ENCODE measurements at places on chromosomes 5 and 9.

DNA sequence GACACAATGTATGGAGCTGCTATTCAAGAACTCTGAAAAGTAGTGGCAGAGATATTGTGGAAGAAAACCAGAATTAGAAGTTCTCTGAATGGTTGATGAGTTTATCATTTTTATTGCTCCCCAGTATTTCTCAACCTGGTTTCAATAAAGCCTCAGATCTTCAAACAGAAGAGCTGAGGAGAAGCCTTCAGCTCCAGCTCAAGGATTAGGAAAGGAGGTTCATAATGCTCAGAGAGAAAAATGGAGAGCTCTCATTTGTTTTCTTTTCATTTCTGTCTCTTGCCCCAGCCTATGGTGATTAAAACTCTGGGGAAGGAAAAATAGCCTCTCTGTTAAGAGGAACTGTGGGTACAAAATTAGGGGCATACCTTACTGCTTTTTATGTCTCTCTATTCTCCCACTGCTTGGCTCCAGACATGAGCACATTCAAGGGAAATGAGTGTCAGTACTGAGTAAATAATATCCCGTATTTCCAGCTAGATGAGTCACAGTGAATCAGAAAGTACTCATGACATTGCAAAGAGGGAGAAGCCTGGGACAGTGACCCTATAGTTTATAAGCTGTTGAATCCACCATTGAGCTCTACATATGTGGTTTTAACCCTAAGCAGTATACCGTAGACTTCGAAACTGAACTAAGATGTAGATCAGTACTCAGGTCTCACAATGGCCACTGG, 138.1 kb downstream of the EMB start:
- DNase-seq = no peak

DNA sequence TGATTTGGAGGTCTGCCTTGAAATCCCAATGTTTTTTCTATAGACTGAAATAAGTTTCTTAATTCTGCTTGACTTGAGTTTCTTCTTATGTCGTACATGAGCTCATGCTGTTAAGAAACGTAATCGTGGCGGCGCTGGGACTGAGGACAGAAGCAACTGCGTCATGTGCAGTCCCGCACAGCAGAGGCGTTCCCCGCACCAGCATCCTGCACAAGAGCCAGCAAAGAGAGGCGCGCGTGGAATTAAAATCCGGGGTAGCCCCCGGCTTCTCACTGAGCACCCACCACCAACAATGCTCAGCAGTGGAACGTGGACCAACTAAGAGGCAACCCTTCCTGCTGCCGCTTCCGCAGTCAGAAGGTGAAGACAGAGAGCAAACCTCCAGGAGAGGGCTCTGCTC, 496.2 kb upstream of the ADAMTS16 start:
- DNase-seq = no peak

DNA sequence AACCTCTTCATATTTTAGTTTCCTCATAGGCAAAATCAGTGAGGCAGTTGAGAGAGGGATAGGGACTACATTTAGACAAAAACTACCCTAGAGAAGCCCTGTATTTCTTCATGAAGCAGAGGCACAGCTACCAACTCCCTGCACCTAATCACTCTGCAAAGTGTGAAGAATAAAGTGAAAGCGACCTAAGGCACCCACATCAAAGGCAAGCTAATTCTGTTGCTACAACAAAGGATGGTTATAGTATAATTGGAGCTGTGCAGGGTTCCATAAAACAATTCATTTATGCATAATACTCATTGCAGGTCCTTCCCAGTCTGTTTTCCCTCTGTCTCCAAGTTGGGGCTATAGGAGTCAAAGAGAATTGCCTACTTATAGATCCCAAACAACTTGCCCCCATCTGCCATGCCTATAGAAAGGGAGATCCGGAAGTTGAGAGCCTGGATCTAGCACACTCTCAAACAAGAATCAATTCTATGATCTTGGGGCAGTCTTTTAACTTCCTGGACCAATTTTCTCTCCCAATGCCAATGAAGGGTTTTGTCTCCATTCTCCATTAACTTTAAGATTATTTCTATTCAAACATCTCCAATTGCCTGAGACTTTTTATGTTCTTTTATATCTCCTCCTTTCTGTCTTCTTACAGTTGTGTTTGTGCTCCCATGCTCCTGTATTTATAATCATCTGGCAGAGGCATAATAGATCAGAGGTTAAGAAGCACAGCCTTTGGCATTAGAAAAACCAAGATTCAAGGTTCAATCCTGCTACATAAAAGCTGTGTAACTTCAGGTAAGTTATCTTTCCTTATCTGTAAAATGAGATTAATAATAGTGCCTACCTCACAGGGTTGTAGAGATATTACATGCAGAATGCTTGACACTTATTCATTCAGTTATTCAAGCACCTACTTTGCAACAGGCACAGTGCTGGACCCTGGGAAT, 56.0 kb upstream of the PTGER4 start:
- DNase-seq = no peak

DNA sequence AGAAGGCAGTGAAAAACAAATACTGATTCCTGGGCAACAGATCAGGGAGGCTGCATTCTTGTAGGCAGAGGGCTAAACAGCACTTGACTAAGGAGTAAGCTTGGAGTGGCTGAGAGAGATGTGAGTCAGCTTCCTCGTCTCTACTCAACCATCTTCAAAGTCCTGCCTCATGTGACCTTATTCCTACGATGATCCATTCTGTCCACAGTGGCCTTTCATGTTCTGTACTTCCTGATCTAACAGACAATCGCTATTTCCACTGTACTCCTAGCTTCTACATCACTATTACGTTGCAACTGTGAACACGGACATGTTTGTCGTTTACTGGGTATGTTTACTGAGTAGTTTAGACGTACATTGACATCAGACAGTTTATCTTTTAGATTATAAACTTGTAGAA, 365.4 kb downstream of the ARL15 start:
- DNase-seq = no peak

DNA sequence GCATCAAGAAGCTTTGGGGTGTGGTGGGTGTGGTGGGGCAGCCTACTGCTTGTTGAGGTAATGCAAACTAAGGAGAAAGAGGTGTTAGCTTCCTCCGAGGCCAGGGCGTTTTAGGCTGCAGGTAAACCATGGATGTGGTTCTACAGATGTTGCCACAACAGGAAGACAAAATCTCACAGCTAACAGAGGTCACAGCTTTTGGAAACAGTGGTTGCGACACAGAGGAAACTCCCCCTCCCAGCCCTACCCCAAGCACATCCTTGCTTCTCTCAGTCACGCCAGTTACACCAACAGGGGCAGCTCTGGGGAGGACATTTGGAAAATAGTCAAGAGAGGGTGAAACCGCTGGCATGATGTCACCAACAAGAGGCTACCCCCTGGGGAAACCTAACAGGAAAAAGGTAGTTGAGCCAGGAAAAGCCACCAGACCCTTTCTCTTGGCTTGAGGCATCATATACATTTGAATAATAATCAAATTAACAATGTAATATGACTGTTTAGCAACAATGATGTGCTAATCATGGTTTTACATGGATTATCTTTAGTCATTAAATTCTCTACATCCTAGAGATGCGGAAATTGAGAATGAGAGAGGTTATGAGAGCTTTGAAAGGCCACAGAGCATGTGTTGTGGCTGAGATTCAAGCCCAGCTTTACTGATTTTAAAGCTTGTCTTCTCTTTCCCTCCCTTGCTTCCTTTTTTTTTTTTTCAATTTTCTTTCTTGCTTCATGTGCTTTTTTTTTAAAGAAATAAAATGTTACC, 82.2 kb upstream of the IL12B start:
- no peak for DNase-seq

DNA sequence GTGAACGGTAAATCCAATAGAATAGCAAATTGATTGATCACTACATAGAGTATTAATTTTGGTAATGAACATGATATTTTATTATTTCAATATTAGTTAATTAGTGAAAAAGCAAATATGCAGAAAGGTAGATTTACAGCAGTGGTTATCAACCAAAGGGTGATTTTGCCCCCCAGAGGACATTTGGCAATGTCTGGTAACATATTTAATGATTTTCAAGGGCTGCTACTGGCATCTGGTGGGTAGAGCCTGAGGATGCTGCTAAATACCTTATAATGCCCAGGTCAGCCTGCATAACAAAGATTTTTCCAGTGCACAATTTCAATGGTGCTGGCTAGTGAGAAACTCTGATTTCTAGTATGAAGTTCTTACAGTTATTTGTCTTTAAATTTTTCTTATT, 1313.7 kb downstream of the PTPRD start:
- no peak for DNase-seq

DNA sequence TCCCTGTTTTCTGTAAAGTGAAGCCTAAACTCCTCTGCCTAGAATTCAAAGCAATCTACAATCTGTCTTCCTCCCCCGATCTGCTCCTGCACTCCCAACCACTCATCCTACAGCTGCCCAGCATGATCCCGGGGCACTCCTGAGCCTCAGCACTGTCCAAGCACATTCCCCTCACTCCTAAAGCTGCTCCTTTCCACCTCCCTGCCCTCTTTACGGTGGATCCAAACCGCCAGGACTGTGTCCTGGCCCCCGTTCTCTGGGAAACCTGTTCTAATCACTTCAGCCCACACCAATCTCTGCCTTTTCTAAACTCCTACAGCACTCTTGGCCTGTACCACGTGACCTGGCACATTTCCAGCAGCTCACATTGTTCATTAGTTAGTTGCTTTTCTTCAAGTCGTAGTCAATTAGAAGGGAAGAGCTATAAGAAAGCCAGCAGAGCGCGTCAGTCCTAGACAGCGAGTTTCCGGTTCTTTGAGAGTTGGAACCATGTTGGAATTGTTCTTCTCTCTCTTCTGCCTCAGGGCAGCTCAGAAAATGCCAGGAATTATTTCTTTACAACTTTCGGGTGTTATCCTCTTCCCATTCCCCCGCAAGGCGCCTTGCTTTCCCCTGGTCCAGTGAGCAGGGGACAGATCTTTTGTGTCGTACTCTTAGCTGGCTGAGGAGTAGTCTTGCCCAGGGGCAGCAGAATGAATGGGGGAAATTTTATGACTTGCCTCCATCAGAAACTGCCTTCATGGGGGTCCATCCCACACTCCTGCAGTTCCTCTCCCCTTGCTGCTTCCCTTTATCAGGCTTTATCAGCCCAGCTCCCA, 60.7 kb downstream of the NRG2 start:
- peak; percentile 87 for DNase-seq

GRCh38 chr5:173602423-173602822, 14.0 kb downstream of the BOD1 start:
- DNase-seq = no peak

DNA sequence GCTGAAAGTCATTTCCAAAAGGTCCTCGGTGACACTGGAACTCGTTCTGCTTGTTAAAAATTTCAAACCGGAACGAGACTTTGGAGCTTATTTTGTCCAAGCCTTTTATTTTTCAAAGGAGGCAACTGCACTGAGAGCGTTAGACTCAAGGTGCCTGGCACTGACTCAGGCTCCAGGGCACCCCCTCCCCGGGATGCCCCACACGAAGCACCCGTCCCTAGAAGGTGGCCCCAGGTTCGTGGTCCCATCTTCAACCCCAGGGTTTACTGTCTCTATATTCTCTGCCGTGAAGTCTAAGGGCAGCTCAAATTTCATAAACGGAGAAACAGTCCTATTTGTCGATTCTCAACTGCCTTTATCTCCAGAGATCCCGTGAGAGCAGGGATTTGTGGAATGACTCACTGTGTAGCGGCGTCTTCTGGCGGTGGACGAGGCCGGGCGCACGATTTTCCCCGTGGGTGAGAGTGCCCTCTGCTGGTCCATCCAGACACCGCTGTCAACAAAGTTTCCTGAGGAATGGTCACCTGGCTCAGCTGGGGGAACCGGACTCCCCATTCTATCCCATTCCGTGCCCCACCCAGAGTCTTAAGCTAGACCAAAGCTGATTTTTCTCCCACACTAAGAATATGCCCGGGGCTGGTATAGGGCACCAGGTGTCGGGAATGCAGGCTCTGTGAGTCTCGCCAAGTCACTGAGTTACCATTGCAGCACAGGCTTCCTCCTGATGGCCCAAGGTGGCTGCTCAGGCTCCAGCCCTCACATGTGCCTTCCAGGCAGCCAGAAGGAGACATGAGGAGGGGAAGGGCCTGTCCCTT, 27.1 kb upstream of the SLC6A19 start:
- peak; percentile 72 for DNase-seq

DNA sequence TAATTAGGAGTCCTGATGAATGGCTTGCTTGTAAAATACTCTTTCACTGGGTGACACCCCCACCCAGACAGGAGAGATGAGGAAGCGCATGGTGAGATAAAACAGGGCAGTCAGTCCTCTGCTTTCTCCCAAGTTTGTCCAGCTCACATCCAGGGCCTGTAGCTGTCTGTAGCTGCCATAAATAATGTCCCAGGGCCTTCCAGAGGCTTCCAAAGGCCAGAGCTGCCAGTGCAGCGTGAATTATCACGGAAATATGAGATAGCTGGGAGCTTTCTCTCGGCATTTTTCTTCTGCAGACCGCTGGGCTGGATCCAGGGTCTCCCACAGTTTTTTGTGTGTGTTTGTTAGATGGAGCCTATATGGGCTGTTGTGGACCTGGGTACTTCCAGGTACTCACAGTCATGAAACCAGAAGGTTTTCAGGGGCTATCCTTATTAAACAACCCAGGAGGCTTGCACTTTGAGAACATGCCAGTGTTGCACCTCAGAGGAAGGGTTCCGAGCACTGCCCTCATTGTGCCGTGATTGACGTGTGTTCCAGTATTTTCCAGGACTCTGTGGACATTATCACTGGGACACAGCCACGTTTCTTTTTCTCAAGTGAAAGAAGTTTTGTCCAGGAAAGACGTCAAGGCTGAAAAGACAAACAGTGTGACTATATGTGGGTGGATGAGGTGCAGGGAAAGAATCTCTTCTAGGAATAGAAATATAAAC, 117.5 kb downstream of the FGF1 start:
- DNase-seq = no peak

- peak; percentile 29 for DNase-seq
Measured at GRCh38 chr9:77981332-77981731, 50.3 kb downstream of the GNAQ start.

- no peak for DNase-seq
Measured at GRCh38 chr9:97440160-97440559, 28.3 kb downstream of the TDRD7 start.

- DNase-seq = no peak
Measured at GRCh38 chr9:75529463-75529862, 361.0 kb upstream of the PCSK5 start.

DNA sequence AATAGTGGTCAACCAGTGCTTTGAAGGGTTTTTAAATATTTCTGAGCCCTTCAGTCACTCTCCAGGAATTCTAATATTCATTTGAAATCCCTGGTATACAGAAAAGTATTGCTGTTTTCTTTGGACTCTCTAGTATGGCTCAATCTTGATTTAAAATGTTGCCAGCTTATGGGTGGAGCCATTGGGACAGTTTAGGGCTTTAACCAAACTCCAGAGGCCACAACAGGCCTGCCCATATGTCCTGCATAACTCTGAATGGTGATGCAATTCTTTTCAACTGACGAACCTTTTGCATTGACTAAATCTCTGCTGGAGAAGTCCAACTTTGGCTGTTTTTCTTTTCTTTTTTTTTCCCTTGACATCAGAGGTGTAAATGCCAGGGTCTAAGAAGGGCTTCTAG, 10.3 kb upstream of the ANKHD1 start:
- DNase-seq = no peak

- peak; percentile 83 for DNase-seq
Measured at GRCh38 chr9:87662808-87663528, 63.0 kb upstream of the CTSL start.

- peak; percentile 89 for DNase-seq
Measured at GRCh38 chr9:126376311-126377175, 49.9 kb downstream of the MVB12B start.

GRCh38 chr9:92974761-92975755, 27.7 kb downstream of the FGD3 start:
- no peak for DNase-seq
